Stimulated activated CD4-positive, alpha-beta T cell treated with anti-CD3 and anti-CD28 coated beads, Interleukin-15, amount 100 ng/mL, for 48 hours (primary cell): ENCODE measurements at places on chromosomes 1 and 21.
A peak's percentile ranks its signal among the peaks of the same experiment; 100 is the strongest.

- no peak for DNase-seq
Observed at GRCh38 chr21:41957991-41958766, 4.4 kb upstream of the C2CD2 start.

GRCh38 chr21:14630556-14631069 lies 84.5 kb upstream of the SAMSN1 start:
- no peak for DNase-seq

GRCh38 chr1:221834698-221835513 lies 93.0 kb upstream of the DUSP10 start:
- DNase-seq, result no peak

GRCh38 chr1:111218701-111219556 lies 8.6 kb upstream of the CHI3L2 start:
- no peak for DNase-seq

GRCh38 chr1:116516631-116517030 lies 54.2 kb downstream of the CD58 start:
- DNase-seq, result no peak

DNA sequence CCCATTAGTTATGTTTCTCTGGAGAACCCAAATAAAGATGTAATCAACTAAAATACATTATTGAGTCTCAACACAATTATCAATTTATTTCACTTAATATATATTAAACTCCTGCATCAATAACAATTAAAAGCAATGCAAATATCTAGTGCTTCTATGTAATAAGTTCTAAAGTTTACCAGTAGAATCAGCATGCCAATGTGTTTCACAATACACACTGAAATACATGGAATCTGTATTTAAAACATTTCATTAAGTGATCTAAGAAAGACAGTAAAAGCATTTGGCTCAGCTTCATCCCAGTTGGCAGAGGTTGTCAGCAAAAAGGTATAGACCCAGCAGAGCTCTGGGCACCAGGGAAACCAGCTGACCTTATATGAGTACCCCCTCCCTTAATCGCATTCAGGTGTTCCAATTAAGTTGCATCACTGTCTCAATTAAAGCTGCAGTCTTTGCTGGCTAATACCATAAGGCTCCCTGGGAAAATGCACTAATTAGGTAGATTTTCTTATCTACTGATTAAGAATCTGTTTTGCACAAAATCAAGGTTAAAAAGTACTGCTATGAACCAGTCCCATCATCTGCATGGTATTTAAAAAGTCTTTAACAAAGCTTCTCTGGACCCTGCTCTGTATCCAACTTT lies 63.1 kb downstream of the NIBAN1 start:
- DNase-seq, result no peak

DNA sequence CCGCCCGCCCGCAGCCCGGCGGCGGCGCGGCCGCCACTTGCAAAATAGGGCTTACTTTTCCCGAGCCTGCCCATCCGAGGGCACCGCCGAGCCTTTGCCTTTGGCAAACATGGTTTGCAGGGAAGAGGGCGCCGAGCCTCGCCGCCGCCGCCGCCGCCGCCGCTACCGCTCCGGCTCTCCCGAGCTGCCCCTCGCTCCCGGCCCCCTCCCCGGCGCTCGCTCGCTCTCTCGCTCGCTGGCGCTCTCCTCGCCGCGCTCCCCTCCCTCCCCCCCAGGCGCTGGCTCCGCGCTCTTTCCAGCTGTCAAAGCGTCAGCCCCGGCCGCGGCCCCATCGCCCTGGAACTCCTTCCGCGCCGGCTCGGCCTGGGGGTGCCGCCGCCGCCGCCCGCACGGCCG lies 298 bp downstream of the SSBP3 start:
- no peak for DNase-seq

DNA sequence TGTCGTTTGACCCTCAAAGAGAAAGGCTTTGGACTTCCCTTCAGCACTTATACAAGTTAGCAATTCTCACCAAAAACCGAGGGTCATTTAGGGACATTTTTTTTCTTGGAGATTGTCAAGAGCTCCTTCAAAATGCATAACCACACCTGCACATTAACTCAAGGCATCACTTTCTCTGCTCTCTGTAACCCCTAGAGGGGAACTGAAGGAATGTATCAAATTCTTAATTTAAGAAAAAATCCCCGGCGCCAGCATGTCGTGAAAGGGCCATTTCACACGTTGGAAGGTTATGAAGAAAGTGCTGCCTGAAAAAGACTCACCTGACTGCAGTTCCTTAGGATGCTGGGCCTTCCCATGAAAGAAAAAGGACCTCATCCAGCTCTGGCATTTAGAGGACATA lies 131.6 kb upstream of the ZC3H12A start:
- no peak for DNase-seq

GRCh38 chr1:7538033-7538432 lies 233.1 kb upstream of the VAMP3 start:
- no peak for DNase-seq

DNA sequence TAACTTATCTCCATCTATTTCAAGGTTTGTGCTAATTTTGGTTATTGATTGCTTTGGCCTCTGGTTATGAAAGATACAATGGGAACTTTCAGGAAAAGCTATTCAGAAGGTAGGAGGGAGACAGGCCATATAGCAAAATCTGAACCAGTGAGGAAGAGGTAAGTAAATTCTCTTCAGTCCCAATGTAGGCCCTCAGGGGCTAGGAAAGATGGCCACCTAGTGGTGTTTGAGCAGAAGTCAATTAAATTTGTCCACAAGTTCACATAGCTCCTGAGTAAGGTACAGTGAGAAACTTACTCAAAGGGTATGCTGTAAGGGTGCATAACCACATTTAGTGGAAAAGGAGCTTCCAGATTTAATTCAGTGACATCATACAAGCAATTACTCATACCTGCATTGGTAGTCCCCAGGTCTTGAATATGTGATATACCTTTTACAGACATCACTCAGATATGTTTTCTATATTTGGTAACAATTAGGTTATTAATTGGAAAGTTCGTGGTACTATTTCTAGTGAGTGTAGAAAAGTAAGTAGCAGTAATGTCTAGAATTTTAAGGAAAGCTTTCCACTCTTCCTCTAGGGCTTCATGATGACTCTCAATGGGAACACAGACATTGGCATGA lies 21.4 kb upstream of the FMO1 start:
- no peak for DNase-seq

- peak; percentile 41 for DNase-seq
Observed at GRCh38 chr1:77533660-77534305, 148.7 kb downstream of the ZZZ3 start.

DNA sequence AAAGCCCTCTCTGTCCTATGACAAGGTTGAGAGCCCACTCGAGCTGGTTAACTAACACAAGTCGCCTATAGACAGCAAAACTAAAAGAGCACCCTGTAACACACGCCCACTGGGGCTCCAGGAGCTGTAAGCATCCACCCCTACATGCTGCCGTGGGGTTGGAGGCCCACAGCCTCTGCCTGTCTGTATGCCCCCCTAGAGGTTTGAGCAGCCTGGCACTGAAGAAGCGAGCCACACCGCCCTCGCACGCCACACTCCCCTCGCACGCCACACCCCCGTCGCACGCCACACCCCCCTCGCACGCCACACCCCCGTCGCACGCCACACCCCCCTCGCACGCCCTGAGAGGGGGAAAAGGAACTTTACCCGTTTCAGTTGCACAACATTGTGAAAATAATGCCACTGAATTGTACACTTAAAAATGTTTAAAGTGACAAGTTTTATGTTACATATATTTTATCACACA lies 13.2 kb upstream of the HMGCL start:
- DNase-seq, result peak; percentile 53

GRCh38 chr1:153849487-153850185 lies 73.1 kb downstream of the GATAD2B start:
- DNase-seq, result peak; percentile 4

- DNase-seq, result no peak
Observed at GRCh38 chr1:230195199-230195598, 128.2 kb downstream of the GALNT2 start.

GRCh38 chr1:33429856-33430691 lies 821 bp downstream of the PHC2 start:
- no peak for DNase-seq

- DNase-seq, result no peak
Observed at GRCh38 chr1:163436140-163436812, 114.5 kb downstream of the NUF2 start.

DNA sequence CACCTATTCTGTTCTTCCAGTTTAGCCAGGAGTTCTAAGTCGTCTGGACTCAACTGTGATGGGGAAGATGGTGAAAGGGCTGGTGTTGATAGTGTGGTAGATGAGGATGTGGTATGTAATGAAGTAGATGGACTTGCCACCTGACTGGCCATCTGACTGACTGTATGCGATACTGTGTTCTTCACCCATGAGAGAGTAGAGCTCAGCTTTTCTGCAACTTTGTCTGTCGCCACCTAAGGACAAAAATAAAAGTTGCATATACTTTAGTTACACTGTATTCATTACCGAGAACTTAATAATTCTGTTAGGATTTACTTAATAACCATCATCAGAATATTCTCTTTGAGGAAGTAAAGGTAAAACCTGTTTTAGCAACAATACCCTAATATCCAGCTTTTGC lies 48.5 kb downstream of the EVI5 start:
- DNase-seq, result no peak

DNA sequence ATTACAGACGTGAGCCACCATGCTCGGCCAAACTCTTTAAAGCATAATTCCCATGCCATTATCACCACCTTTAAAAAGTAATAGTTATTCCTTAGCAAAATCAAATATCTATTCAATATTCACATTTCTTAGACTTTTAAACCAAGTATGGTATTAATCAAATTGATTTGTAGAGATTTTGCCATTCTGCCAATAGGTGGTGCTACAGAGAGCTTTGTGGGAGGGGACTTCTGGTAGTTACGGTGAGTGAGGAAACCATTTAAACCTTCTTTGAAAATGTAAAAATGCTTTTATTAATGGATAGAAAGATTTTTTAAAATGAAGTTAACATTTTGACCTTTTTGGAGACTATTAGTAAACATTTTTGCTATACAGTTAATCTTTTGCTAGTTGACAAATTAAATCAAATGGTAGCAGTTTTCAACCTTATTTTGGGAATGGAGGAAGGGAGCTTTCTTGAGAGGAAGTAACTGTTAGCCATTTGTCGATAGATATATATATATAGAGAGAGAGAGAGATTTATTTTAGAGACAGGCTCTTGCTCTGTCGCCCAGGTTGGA lies 19.3 kb downstream of the IARS2 start:
- no peak for DNase-seq

GRCh38 chr1:236287757-236288619 lies 6.2 kb upstream of the ERO1B start:
- no peak for DNase-seq

DNA sequence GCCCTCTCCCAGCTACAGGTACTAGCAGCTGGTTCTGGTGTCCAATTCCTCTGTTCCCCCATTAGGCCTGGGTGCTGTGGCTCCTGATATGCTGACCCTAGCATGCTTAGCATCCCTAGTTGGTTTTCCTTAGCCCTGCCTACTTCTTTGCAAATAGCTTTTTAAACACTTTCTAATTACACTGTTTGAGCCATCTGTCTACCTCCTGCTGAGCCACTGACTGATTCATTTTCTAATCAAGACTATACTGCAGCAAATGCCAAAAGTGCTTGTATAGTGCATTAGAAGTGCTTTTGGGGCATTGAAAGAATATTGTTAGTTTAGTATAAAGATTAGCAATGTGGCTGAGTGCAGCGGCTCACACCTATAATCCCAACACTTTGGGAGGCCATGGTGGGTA lies 36.3 kb downstream of the ERICH3 start:
- DNase-seq, result no peak

DNA sequence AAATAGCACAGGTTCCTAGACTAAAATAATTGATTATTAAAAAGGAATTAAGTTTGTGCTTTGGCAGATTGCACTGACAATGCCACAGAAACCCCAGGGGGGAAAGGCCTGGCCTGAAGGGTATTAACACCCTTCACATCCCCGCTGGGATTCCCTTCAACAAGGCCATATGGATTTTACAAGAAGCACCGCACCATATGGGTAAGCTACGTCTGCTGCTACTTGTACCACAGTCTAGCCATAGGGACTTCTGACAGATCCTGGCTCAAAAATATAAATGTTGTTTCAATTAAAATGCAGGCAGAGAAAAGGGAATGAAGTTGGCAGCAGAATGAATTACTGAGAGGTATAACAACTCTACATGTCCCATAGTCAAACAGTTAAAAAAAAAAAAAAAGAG lies 101.0 kb downstream of the DENND1B start:
- DNase-seq, result no peak

DNA sequence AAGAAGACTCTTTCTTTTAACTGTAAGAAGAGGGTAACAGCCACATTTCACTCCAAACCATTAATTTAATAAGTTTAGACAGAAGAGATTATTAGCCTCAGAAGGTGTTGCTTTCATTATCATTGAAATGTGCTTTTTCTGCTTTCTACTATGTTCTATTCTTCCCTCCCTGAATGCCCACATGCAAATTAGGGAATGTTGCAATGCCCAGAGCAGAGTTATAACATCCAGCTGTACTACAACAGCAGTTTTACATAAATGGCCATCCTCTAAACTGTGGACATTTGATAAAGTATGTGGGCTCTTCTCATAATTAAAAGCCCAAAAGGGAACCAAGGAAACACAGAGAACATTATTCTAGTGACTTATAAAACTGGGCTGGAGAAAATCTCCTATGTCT lies 82.2 kb upstream of the SOD1 start:
- no peak for DNase-seq

GRCh38 chr1:147338571-147338970 lies 96.1 kb downstream of the CHD1L start:
- DNase-seq, result no peak
